CD4-positive, alpha-beta T cell (primary cell): ENCODE measurements at places on chromosomes 6 and 20.

- no peak for DNase-seq
Measured at GRCh38 chr20:61690993-61691838, 374.5 kb downstream of the TAF4 start.

- DNase-seq, result peak; percentile 62
Measured at GRCh38 chr6:2891768-2892170, 11.3 kb downstream of the SERPINB9 start.

DNA sequence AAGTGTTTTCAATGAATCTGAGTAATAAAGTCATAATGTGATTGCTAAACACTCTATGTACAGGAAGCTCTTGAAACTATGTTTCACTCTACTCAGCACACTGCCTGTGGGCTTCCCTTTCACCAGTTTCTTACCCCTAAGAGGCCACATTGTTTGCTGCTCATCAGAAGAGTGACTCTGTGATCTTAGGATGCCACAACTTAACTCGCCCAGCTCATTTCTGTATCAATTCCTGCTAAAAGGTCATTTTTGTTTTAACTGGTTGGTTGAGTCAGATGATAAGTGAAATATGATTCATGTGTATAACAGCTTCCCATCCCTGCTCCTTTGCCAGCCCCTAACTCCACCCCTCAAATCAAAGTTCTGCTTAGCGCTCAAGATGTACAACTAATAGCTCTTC, 9.8 kb upstream of the NDUFAF4 start:
- no peak for DNase-seq

- no peak for DNase-seq
Measured at GRCh38 chr6:167474725-167475124, 149.8 kb downstream of the TTLL2 start.
